NK-92 treated with Interleukin-12 subunit alpha and Interleukin-12 subunit beta, amount 100 ng/mL, for 24 hours (cell line): ENCODE measurements at places on chromosomes 6 and 20.

DNA sequence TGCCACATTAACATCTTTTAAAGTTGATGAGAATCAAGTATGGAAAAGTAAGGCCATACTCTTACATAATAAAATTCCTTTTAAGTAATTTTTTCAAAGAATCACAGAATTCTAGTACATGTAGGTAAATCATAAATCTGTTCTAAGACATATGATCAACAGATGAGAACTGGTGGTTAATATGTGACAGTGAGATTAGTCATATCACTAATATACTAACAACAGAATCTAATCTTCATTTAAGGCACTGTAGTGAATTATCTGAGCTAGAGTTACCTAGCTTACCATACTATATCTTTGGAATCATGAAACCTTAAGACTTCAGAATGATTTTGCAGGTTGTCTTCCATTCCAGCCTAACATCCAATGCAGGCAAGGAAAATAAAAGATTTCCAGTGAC is 11.6 kb downstream of the PLN start:
- no peak for DNase-seq

GRCh38 chr6:84556541-84557335 is 207.7 kb downstream of the TBX18 start:
- DNase-seq: no peak

DNA sequence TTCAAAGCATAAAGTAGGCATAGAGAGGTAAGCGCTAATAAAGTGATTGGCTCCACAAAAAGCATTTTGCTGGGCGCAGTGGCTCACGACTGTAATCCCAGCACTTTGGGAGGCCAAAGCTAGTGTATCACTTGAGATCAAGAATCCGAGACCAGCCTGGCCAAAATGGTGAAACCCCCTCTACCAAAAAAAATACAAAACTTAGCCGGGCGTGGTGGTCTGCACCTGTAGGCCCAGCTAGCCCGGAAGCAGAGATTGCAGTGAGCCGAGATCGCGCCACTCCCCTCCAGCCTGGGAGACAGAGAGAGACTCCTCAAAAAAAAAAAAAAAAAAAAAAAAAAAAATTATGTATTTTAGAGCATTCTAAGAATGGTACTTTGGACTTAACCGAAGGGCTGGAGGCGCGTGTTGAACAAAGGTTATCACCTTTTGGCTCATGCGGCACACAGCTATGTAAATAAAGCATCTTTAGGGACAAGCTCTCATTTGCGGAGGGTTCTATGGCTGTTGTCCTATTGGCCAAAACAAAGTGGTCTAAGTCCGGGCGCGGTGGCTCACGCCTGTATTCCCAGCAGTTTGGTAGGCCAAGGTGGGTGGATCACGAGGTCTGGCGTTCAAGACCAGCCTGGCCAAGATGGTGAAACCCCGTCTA is 17.4 kb downstream of the HFE start:
- peak; percentile 6 for DNase-seq

- no peak for DNase-seq
These were observed 68.6 kb downstream of the PKIB start for GRCh38 chr6:122678841-122679240.

- no peak for DNase-seq
These were observed 19.6 kb downstream of the RRBP1 start for GRCh38 chr20:17662333-17663039.

DNA sequence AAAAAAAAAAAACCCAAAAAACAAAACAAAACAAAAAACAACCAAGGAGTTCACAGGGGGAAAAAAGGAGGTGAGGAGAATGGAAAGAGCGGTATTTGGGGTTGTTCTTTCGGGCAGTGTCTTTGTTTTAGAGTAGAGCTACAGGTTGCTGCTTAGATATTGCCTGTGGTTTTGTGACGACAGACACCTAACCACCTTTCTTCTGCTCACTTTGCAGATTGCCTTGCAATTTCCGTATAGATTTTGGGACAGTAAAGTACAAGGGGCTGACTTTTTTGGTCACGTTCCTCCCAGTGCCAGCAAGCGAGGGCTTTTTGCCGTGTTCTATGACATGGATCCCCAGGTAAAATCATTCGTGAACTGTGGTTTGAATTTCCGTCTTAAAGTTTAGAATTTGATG is 50.9 kb downstream of the DEK start:
- DNase-seq: no peak

- no peak for DNase-seq
These were observed 63.9 kb upstream of the RCAN2 start for GRCh38 chr6:46555129-46555528.

GRCh38 chr20:47253872-47254271 is 102.6 kb downstream of the ZMYND8 start:
- no peak for DNase-seq

GRCh38 chr6:97068211-97068610 is 143.7 kb downstream of the KLHL32 start:
- no peak for DNase-seq

DNA sequence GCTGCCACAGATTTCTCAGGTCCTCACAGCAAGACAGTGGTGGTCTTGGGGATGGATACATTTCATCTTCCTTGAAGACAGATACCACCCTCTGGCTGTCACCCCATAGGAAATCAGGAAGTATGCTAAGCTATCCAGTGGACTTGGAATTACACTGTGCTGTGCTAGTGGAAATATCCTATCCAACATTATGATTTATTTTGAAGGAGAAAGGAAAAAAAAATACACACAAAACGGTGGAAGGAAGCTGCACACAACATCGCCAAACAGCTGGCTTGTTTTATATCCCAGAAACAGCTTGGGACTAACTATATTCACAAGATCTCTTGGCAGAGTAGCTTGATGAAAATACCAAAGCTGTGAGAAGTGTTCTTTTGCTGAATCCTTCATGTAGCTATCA is 257.6 kb downstream of the LAMA2 start:
- DNase-seq: no peak

- DNase-seq: no peak
These were observed 40.9 kb downstream of the PHACTR3 start for GRCh38 chr20:59645271-59645670.

- no peak for DNase-seq
These were observed 104.8 kb downstream of the ELOVL4 start for GRCh38 chr6:79842376-79843040.

GRCh38 chr6:88975369-88975768 is 12.0 kb upstream of the RNGTT start:
- DNase-seq: no peak

GRCh38 chr6:56227071-56227879 is 20.1 kb downstream of the COL21A1 start:
- DNase-seq: no peak

- no peak for DNase-seq
These were observed 141.6 kb downstream of the TRIM27 start for GRCh38 chr6:28782113-28782673.

GRCh38 chr6:52728394-52728793 is 34.9 kb downstream of the GSTA2 start:
- no peak for DNase-seq

DNA sequence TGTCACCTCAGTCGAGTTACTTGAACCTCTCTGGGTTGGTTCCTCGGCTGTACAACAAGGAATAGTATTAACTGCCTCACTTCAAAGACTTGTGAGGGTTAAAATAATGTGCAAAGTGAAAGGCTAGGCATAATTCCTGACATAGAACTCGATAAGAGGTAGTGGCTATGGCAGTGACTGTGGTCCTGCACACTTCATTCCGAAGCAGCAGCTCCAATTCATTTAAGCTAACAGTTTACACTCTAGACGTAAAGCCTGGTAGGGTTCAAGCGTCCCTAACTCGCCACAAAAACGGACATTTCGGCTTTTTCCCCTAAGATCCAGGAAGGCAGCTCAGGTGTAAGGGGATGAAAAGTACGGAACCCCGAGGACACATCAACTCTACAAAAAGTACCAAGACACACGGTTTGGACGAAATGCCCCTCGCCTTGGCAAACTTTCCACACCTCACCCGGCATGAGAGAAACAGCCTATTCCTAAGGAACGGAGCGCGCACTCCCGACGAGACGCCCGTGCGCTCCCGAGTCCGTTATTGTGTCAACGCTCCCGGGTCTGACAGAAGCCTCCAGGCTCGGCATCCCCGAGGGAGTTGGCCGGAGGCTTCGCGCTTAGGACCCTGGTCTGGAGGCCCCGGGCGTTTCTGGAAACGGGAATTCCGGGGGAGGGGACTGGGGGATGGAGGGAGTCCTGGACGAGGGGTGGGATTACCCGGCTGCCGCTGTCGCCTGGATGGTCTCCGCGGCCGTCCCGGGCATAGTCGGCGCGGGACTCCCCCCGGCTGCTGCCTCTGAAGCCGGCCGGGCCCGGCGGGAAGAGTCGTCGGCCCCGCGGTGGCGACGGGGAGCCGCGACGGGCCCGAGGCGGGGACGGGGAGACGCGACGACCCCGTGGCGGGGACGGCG is 937 bp downstream of the ZNF318 start:
- no peak for DNase-seq

DNA sequence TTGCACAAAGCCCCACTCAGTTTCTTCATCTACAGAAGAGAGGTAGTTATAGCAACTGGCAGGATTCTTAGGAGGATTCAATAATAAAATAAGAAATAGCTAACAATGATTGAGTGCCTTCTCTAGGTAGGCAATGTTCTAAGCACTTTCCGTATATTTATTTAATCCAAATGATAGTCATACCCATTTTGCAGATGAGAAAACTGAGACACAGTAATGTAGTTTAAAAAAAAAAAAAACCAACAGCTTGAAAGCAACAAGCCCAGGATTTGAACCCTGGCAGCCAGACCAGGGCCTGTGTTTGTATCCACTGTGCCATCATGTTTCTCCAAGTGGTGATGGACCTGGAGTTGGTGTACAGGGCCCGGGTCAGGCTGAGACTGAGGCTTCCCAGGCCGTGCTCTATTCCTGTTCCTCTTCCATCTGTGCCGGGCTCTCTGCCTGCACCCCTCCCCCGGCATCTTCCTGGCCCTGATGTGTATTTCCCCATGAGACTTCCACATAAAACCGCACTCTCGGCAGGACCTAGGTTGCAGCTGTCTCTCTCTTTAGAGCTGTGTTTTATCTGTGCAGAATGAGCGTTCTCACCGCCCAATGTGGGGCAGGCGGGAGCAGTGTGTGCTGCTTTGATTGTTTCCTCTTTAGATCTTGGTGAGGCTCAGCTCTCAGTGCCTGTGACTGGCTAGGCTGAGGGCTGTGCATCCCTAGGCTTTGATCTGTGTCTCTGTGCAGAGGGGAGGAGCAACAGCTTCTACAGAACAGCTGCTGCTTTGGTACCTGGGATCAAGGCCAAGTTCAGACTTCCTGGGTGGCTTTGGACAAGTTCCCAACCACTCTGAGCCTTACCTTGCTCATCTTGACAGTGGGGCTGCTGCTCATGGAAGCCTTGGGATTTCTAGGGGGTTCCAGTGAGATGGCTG is 49.5 kb downstream of the TOX2 start:
- no peak for DNase-seq

GRCh38 chr20:46246559-46246958 is 61.7 kb downstream of the CDH22 start:
- no peak for DNase-seq

DNA sequence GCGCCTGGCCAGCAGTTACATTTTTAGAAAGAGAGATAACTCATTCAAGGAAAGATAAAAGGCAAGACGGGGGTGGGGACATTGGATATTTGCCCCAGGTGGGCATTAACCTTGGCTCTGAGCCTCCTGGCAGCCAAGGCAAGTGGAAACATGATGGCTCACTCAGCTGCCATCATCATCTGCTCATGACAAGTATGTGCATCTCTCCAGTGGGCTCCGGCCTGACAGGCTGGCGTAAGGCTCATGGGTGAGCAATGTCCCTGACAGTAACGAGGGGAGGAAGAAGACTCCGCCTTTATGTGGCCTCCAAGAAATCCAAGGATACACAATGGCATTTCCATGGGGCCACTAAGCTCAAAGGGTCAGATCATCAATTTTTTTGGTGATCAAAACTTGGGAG is 13.3 kb downstream of the ANKRD60 start:
- no peak for DNase-seq

GRCh38 chr6:80245043-80245442 is 138.6 kb downstream of the BCKDHB start:
- no peak for DNase-seq

- DNase-seq: peak; percentile 50
These were observed 88.4 kb downstream of the CDC5L start for GRCh38 chr6:44475779-44476434.

DNA sequence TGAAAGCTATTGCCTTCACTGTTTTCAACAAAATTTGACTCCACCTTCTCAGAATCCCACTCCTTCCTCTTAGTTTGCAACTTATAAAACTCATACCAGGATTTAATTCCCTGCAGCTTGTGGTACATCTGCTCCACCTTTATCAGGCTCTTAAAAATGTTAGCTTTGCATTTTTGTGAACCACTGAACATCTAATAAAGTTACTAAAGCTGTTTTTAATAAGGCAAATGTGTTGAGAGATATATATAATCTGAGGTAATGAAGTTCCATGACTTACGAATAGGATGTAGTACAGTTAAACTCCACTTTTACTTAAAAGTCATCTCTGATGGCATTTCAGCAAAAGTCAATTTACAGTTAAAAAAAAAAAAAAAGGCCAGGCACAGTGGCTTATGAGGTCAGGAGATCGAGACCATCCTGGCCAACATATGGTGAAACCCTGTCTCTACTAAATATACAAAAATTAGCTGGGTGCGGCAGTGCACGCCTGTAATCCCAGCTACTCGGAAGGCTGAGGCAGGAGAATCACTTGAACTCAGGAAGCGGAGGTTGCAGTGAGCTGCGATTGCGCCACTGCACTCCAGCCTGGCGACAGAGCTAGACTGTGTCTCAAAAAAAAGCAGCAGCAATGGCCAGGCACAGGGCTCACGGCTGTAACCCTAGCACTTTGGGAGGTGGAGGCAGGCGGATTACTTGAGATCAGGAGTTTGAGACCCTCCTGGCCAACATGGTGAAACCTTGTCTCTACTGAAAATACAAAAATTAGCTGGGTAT is 106.2 kb downstream of the KIF13A start:
- no peak for DNase-seq

GRCh38 chr6:30483677-30484279 is 5.5 kb upstream of the HLA-E start:
- DNase-seq: no peak

DNA sequence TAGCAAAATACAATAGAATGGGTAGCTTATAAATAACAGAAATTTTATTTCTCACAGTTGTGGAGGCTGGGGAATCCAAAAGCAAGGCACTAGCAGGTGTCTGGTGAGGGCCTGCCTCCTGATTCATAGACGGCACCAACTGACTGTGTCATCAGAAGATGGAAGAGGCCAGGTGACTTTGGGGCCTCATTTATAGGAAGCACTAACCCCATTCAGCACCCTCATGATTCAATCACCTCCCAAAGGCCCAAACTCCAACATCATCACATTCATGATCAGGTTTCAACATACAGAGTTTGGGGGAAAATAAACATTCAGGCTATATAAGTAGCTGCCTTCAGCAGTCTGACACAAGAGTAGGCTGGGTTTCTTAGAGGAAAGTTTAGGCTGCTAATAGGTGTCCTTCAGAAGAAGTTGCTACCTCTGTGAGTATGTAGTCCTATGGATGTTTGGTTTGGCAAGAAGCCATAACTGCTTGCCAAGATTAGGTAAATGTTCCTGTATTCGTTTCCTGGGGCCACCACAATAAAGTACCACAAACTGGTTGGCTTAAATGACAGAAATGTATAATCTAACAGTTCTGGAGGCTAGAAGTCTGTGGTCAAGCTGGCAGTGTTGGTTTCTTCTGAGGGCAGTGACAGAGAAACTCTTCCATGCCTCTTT is 48.8 kb downstream of the NT5E start:
- no peak for DNase-seq

GRCh38 chr20:64232794-64233193 is 22.8 kb upstream of the PCMTD2 start:
- no peak for DNase-seq
